ENCODE measurements at places on chromosomes 13 and 19. TPM values are rescaled to one million over a fixed set of nuclear protein-coding genes. Genes with fewer than 3 reads are reported as not detected.

- no peak for DNase-seq
Observed at GRCh38 chr13:108166078-108166477, 49.3 kb downstream of the LIG4 start.

DNA sequence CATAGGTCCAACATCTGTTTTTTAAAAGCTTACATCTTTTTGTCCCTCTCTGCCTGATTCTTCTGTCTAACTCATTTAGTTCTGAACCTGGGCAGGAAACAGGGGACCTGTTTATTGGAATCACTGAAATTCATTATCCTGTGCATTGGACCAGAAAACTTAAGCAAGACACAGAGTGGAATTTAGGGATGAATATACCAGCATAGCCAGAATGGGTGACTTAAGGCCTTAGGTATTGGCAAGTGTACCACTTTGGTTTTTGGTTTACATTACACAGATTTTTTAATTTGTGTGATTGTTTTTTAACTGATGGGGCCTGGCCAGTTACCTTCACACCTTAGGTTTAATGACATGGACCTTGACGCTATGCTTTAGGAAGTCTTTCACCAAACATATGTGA, 232.5 kb downstream of the GPC5 start:
- no peak for DNase-seq

DNA sequence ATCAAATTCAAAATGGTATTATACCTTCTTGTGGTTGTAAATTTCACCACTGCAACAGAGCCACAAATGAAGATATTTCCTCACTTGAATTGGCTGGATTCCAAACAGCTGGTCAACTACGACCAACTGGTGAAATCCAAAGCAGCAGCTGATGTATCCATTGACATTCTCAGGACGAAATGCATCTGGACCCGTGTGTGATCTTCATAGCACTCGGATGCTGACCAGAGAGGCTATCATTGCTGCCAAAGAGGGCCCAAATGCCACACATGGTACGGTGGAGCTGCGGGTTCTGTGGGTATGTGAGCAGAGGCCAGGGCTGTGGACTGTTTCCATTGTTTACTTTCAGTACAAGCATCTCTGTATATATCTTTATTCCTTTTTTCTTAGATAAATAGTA, 25.6 kb upstream of the PCCA start:
- DNase-seq: no peak

- no peak for DNase-seq
Observed at GRCh38 chr13:106551350-106551749, 15.9 kb upstream of the EFNB2 start.

DNA sequence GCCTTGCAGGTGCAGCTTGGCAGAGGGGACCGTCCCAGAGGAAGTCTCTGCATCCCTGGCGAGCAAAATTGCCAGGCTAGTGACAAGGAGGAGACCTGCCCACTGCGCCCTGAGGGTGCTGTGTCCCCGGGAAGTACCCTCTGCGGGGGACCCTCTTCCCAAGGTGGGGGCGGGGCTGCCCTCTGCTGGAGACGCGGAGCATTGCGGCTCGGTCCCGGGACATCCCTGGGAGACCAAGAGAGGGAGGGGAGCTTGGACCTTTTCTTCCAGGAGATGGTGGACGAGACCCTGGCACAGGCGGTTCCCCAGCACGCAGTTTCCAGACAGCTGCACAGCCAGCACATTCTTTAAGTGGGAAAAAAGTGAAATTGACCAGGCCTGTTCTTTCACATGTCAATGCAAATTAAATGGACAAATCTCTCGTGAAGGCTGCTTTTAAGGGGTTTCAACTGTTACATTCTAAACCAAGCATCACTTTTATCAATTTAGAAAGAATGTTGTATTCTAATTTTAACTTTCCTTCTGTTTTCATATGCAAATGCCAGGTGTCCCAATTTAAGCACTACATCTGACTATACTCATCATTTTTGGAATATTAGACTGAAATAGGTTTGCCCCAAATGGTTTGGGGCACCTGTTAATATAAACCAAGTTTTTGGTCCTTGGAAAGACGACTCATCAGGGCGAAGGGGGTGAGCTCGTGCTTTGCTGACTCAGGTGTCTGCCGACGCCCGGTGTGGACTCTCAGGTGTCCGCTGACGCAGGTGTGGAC, 60.7 kb downstream of the MCF2L start:
- peak; percentile 57 for DNase-seq

GRCh38 chr19:46431824-46432223, 3.1 kb upstream of the PNMA8C start:
- no peak for DNase-seq

- DNase-seq: no peak
Observed at GRCh38 chr19:31260171-31260933, 88.9 kb downstream of the TSHZ3 start.

DNA sequence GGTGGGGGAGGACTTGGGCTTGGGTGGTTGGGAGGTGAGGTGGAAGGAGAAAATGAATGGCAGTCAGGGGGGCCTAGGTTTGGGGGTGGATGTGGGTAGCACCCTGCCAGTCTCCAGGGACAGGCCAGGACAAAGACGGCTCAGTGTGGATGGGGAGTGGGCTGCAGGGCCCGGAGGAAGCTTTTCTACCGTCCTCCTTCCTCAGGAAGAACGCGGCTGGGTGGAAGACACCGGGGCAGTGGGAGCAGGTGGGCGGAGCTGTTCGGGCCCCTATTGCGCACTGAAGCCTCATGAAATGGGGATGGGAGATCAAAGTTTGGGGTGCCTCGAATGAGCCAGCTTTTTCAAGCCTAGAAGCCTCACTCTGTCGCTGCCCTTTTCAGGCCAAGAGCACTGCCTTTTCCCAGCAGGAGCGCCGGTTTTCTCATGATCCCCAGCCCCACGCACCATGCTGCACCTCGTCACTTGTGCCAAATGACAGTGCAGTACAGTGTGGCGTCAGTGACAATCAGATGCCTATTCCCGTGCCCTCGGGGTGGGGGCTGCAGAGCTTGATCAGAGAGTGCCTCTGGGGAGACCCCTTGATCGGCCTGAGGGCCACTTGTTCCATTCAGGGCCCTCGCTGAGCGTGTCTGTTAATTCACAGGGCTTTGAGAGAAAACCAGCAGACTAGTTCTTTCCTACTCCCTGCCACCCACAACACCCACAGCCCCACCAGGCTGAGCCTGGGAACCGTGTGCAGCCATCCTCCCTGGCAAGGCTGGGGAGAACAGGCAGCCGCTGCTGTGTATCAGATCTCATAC, 1.5 kb downstream of the CALM3 start:
- DNase-seq: peak; percentile 57

DNA sequence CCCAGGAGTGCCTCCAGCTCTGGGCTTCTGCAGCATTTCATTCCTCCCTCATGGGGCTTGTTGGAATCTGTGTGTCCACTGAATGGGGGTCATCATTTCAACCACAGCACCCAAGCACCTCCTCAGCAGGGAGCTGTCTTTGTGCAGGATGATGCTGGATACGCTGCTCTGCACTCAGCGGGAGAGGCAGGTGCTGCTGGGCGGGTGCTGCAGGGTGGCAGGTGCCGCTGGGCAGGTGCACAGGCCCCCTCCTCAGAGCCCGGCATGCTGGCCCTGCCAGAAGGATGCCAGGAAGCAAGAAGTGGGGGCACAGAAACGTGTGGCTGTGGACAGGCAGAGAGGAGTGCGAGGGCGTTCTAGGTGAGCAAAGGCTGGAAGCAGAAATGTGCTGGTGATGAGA, 121.8 kb upstream of the VSTM2B start:
- no peak for DNase-seq

DNA sequence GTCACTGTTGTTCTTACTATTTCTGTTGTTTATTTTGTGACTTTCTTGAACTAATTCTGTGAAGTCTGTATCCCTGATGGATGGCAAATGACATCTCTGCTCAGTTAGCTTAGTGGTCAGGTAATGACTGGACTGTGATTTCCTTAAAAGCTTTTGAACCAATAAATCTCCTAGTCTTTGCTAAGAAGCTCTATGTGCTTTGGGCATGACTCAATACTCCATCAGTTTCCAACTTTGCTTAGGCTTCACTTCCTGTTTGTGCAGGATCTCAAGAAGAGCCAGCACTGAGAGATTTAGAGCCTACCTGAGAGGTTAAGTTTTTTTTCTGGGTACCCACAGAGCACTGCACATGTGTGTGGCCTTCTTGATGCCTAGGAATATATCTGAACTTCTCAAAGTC, 329.7 kb upstream of the HTR2A start:
- DNase-seq: no peak

GRCh38 chr13:45108716-45109101, 11.6 kb upstream of the GTF2F2 start:
- DNase-seq: no peak

DNA sequence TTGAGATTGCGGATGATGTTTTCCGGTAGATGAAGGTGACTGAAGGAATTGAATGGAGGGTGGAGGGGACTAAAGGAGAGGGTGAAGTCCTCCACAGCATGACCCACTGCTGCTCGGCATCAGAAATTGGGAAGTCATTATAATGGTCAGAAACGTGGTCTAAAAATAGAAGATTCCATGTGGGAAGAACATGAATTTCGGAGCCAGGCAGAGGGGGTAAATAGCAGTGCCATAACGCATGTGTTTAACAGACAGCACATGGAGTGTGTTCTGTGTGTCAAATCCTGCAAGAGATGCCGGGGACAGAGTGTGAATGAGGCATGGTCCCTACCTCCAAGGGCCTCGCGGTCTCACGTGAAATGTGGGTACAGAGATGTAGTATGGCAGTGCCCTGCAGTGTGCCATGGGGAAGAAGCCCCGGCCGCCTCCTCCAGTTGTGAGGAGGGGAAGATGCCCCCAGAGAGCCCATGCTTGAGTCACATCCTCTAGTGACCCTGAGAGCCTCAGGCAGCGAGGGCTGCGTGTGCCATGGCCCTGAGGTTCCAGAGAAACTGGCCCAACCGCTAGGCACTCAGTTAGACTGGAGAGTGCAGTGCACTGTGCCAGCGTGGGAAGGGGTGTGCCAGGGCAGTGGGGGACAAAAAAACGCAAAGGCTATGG, 106.1 kb downstream of the COL4A2 start:
- no peak for DNase-seq

DNA sequence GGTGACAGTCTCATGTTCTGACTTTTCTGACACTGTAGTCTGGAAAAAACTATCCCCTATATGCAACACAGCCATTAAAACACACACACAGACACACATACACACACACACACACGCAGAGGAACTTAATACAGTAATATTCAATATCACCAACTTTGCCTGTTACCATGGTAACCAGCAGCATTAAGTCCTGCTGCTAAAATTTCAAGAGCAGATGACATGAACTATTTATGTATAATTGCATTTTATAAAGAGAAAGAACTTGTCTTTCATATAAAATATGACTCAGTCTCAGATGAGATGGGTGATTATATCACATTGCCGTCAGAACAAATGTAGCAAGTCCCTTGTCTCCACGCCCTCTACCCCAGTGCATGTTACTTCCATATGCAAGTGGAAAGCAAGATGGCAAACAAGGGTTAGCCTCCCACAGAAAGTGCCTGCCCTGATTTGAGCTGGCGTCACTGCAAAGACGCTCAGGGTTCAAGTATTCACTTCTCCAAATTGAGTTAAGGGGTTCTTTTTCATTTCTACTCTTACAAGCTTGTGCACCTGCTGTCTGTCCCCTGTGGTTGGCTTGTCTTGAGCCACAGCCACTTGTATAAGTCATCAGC, 576.8 kb downstream of the UQCRFS1 start:
- no peak for DNase-seq

- no peak for DNase-seq
Observed at GRCh38 chr19:55902080-55902751, 29.9 kb downstream of the NLRP13 start.

DNA sequence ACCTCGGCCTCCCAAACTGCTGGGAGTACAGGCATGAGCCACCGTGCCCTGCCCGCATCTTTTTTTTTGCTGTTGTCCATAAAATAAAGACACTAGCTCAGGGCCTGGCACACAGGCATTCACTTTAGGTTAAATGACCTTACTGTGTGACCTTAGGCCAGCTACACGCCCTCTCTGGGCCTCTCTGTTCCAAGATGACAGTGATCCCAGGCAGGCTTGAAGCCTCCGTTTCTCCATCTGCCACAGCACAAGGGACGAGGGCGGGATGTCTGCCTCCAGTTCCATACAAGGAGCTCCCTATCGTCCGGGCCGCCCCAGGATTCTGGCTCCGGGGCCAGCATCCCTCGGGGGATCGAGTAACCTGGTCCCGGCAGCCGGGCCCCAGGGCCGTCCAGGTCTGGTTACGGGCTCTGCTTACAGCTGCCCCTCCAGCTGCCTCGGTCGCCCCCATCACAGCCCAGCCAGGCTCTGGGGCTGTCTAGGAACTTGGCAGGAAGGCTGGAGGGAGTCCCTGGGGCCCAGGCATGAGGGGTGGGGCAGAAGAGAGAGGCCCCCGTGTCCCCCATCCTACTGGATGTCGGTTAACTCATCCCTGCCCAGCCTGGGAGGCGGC, 11.9 kb upstream of the SEMA6B start:
- DNase-seq: no peak

DNA sequence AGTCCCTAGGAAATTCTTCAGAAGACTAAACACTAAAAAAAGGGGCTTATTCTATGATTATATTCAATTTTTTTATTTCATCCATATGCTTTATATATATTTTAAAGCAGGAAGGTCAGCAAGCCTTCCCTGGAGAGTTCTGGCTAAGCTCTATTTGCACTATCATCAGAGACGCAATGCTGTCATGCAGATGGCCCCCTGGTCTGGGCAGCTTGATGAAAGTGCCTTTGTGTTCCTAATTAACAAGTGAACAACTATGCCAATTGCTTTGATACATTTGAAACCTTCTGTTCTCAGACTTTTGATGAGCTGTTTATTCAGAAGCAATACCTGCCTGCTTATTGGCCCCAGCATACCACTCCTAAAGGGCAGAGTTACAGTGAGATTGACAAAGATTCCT, 1344.6 kb downstream of the OLFM4 start:
- DNase-seq: no peak

DNA sequence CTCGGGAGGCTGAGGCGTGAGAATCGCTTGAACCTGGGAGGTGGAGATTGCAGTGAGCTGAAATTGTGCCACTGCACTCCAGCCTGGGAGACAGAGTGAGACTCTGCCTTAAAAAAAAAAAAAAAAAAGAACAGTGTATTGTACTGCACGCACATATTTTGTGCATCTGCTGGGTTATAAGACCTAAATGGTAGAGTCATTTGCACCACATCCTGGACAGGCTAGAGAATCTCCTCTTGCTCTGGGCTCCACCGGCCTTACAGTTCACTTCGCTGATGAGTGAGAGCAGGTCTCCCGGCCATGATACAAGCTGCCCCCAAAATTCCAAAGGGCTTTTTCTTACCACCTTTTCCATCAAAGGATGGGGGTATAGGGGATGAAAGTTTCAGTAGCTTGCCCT, 7.2 kb upstream of the SAE1 start:
- no peak for DNase-seq

DNA sequence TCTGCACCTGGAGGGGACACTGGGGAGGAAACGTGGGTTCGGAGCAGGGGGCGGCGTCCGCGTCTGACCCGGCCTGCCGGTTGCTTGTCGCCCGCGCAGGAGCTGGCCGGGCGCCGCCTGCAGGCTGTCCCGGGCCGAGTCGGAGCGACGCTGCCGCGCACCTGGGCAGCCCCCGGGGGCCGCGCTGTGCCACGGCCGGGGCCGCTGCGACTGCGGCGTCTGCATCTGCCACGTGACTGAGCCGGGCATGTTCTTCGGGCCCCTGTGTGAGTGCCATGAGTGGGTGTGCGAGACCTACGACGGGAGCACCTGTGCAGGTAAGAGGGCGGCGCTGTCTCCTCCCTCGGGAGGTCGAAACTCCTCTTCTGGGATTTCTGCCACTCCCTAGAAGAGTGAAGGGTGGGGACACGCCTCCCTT, 1.3 kb downstream of the ITGBL1 start:
- DNase-seq: no peak

The HPN gene
- total RNA-seq: not detected

The SRRM5 gene
- total RNA-seq: 0.25 TPM

The SMIM44 gene
- not detected for total RNA-seq

The SYDE1 gene
- 0.63 TPM for total RNA-seq

The ZNF681 gene
- 4.3 TPM for total RNA-seq

The RNASEH2A gene
- 32.3 TPM for total RNA-seq

The ZNF491 gene
- 0.16 TPM for total RNA-seq

The RYR1 gene
- total RNA-seq: 2.3 TPM
